ENCODE measurements at places on chromosomes 13 and 19. TPM values are rescaled to one million over a fixed set of nuclear protein-coding genes. Genes with fewer than 3 reads are reported as not detected.

CLDND2 gene
- not detected for polyA plus RNA-seq

C19orf81 gene
- not detected for polyA plus RNA-seq

ANGPTL8 gene
- polyA plus RNA-seq = not detected

FXYD3 gene
- polyA plus RNA-seq = not detected

LMTK3 gene
- 0.19 TPM for polyA plus RNA-seq

FFAR3 gene
- polyA plus RNA-seq = 0.63 TPM

METTL21C gene
- polyA plus RNA-seq = not detected

RNF126 gene
- 118 TPM for polyA plus RNA-seq

S1PR2 gene
- 8.9 TPM for polyA plus RNA-seq

PLA2G4C gene
- 53.0 TPM for polyA plus RNA-seq

IRGC gene
- not detected for polyA plus RNA-seq

CCDC8 gene
- polyA plus RNA-seq = not detected
